Right forelimb (tissue), 1 donor: ENCODE measurements at places on chromosomes 2 and 18.

GRCh38 chr2:8115966-8116365 lies 565.9 kb upstream of the ID2 start:
- DNase-seq = no peak

DNA sequence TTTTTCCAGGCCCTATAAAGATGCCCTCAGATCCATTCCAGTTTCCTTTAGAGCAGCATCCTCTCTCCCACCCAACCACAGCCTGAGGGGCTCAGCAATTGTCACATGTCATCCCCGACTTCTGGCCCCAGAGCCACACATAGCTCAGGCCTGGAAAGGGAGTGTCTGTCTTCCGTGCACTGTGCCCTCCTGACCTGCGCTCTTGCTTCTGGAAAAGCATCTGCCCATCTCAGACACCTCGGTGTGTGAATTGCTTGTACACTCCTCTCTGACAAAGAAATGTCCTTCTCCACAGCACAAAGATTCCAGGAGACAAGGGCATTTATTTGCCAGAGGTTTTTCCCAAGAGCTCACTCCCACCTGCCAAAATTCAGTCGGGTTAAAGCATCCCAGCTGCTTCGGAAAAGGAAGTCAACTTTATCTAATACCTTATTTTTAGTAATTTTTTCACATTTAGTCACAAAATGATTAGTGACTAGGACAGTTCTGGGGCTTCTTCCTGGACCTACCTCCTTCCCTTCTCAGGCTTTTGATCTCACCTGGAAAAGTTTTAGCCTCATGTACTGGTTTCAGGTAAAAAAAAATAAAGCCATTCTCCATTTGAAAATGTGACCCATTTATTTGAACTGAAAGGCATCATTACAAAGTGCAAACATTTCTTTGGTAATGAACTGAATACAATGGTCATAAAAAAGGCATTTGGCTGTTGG lies 112.9 kb downstream of the PXDN start:
- DNase-seq = peak; percentile 35

DNA sequence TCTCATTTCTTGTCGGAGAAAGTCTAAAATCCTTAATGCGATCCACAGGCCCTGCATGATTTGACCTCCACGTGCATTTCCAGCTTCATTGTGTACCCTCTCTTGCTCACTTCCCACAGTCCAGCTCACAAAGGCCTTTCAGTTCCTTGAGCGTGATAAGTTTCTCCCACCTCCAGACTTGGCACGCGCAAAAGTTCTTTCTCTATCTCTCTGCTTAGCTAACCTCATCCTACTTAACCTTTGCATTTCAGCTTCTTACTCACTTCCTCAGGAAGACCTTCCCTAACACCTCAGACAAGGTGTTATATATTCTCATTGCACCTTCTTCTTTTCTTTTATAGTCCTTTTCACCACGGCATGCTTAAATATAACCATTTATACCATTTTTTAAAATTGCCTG lies 124.8 kb upstream of the XPO1 start:
- DNase-seq = no peak

DNA sequence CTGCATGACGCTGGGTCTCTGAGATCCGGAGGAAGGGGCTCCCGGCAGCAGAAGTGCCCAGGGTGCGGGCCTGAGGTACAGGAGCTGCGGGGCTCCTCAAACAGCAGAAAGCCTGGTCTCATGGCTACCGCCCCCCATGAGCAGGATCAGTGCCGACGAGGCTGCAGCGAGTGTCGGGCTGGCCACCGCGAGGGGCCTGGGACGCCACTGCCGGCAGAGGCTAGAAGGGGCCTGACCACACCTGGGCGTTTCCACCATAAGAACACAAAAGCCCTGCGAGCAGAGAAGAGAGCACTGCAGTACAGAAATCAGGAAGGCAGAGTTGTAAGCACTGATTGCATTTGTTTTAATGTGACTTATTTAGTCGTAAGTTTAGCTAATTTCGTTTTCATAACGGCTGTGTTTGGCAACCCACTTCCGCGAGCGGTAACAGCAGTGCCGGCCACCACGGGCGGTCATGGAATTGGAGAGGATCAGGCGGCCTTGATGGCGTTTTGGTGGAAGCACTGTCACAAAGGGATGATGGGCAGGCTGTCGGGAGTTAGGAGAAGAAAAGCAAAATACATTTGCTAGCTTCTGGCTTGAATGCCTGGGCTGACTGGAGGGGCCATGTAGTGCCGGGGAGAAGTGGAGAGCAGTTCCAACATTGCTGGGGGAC lies 117.4 kb downstream of the HDAC4 start:
- no peak for DNase-seq

DNA sequence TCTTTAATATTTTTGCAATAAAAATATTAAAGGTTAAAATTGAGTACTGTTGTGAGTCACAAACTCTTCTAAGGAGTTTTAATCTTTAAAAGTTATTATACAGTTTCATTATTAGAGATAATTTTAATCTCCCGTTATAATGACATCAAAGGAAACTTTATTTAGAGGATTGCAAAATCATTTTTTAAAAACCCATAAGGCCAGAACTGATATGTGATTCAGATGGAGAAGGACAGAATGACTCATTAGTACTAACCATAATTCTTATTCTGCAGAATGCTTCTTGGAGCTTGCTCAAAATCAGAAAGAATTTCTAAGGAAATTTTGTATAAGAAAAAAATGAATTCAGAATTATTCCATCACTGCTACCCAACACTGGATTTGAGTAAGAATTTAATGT lies 12.5 kb upstream of the HNRNPLL start:
- no peak for DNase-seq

GRCh38 chr2:174544802-174545201 lies 52.8 kb downstream of the WIPF1 start:
- no peak for DNase-seq

DNA sequence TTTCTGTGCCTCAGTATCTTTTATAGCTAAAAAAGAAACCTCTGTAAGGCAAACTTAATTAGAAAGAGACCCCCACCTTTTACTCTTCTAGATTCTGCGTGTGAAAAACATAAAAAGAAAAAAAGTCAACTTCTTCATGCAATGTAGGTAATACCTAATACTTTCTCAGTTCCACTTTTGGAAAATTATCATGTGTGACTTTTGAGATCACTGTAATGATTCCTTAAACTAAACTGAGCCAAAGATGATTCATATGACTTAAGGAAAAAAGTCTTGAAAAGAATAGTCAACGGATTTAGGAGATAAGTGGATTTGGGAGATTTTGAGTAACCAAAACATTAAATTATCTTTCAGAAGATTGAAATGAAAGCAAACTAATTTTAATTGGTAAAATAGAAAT lies 48.9 kb downstream of the PLEKHA3 start:
- no peak for DNase-seq

DNA sequence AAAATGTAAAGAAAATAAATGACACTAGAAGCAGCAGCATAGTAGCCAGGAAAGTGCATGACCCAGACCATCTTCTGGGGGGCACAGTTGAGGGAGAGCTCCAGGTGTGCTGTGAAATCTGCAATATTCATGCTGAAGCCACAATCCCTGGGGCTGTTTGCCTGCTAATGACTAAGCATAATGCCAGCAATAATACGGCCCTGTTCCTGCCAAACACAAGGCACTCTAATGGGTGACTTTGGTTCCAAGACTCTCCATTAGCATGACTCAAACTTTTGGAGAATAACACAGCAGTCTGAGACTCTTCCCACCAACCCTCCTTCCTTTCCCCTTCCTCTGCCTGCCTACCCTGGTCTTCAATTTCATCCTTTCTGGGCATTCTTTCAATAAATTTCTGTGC lies 77.9 kb upstream of the DOCK10 start:
- DNase-seq = no peak

DNA sequence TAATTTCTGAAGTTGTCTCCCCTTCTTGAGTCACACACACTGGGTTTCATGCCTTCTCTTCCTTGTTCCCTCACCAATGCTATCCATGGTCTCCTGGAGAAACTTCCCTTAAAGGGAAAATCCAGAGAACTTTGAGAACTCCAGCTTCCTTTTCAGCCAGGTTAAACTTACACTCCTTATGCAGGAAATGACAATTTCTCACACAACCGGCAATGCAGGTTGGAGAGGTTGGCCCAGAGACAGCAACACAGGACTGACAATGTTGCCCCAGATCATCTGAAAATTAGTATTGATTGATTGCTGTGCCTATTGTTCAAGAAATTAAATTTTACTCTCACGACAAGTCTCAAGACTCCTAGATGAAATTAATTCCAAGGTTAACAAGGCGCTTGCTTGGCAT lies 292.2 kb downstream of the NYAP2 start:
- no peak for DNase-seq

GRCh38 chr2:61277756-61278155 lies 115.8 kb downstream of the C2orf74 start:
- no peak for DNase-seq

- no peak for DNase-seq
These were observed 2.2 kb downstream of the MOCOS start for GRCh38 chr18:36189486-36189885.
